ENCODE measurements at places on chromosomes 4 and X.

DNA sequence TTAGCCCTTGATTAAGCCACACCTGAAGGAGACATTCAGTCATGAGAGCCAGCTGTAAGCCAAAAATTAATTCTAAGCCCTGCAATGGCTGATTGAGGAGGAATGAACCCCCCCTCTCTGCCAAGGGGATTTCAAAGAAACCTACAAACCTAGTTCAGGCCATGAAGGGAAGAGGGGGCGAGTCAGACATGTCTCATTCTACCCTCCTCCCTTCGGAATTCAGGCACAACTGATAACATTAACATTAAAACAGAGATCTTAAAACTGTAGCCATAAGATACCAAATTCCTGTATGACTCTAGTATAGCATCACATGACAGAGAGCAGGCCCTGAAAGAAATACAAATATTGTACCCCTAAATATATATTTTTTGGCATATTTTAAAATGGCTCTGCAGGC is 40.4 kb upstream of the AFAP1 start:
- DNase-seq, result no peak

- no peak for DNase-seq
Measured at GRCh38 chr4:100799761-100800539, 282.1 kb upstream of the EMCN start.

DNA sequence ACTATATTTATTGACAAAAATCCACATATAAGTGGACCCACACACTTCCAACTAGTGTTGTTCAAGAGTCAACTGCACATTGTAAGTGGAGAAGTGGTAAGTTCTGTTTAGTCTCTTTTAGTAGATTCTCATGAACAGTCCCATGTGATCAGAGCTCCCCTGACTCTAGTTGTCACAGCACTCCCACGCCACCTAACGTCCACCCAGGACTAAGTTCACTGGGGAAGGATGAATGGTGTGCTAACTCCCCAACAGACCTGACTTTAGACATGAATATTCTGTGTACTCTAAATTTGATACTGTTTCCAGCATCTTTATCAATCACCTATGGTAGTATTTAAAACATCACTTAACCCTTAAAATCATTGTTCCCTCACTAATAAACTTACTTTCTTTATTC is 59.8 kb downstream of the PACRGL start:
- DNase-seq, result no peak

GRCh38 chrX:150361777-150362351 is 1.3 kb upstream of the MAMLD1 start:
- DNase-seq, result no peak

GRCh38 chr4:59086410-59086809 is 1976.2 kb upstream of the IGFBP7 start:
- no peak for DNase-seq

- no peak for DNase-seq
Measured at GRCh38 chr4:110224142-110224541, 25.7 kb upstream of the ELOVL6 start.

DNA sequence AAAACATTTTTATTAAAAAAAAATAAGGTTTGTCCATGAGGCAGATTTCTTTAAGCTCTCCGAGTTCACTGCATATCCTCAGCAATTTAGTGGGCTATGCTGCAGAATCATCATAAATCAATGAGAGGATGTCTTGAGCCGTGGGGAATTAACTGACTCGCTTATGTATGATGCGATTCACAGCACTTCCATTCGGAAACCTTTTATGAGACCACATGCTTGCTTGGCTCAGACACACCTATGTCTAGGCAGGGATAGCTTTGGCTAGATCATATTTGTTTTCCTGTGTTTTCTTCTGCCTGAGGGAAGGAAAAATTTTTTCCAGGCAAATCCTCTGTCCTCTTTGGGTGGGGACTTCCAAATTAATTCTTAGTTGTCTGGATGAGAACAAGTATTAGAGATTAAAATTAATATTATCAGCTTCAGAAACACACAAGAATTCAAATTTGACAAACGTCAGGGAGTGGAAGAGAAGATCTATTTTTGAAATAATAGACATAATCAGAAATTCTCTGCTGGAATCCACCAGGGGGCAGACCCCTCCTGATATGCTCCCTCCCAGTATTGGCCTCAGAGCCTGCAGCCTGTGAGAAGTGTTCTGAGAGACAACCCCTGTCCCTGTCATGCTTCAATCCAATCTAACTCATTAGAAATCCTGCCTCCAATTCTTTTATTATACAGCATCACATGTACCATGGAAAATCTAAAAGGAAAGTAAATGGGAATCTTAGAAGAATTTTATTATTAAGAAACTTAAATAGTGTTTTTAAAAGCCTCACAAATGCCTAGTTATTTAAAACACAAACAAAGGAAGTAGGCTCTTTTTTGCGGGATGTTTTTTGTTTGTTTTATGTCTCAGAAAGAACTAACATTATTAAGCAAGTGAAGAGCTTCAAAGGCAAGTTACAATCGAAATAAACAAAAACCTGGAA is 345.1 kb upstream of the TACR3 start:
- DNase-seq, result no peak

GRCh38 chrX:149433451-149433850 is 71.7 kb downstream of the IDS start:
- no peak for DNase-seq

DNA sequence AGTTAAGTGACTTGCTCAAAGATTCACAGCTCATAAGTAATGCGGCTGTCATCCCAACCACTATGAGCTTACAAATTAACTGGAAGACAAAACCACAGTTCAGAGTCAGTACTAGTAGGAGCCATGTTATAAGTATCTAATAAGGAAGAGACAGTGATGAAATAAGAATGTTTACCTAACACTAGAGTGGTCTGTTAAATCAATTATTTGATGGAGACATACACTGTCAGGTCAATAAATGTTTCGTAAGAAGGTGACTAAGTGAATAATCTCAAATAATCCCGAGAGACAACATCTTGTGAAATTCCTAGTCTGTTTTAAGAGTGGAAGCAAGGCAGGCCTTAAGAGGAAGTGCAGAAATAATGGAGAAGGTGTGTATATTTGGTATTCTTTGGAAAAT is 25.8 kb upstream of the AMELX start:
- DNase-seq, result no peak

DNA sequence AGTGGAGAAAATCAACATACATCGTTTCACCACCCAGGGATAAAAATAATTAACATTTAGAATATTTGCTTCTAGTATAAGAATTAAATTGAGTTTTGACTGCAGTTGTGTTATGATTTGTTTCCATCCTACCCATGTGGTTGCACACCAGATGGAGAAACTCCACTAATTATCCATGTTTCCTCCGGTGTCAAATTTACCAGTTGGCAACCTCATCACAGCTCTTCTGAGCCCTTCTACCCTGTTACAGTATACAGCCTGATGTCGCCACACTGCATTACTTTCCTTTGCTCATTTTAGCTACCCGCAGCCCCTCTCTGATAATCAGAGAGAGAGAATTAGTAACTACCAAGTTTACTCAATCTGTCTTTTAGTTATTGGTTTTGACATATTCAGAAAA is 411.2 kb downstream of the DTHD1 start:
- DNase-seq, result no peak

- DNase-seq, result no peak
Measured at GRCh38 chrX:33855251-33855650, 276.9 kb downstream of the FAM47A start.

GRCh38 chr4:184262901-184263300 is 45.2 kb upstream of the ENPP6 start:
- DNase-seq, result no peak

DNA sequence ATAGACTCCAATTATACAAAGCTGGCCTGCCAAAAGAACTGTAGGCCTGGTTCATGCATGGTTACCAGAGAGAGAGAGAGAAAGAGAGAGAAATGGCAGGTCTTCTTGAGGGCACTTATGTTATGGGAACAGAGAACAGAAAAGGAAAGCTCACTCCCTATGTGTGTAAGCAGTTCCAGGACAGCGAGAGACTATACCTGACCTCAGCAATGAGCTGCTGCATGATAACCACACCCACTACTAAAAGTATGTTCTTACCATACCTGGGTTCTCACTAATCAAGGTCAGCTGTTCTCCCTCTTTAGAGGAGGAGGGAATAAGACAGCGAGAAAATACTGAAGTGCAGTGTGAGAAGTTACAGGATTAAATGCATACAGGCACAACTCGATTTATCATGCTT is 583.3 kb downstream of the GBA3 start:
- DNase-seq, result no peak

Data from stimulated activated naive CD4-positive, alpha-beta T cell (primary cell).